ENCODE measurements at places on chromosomes 6 and 20.

GRCh38 chr20:9359561-9360308, 154.7 kb upstream of the LAMP5 start:
- peak; percentile 50 for DNase-seq

DNA sequence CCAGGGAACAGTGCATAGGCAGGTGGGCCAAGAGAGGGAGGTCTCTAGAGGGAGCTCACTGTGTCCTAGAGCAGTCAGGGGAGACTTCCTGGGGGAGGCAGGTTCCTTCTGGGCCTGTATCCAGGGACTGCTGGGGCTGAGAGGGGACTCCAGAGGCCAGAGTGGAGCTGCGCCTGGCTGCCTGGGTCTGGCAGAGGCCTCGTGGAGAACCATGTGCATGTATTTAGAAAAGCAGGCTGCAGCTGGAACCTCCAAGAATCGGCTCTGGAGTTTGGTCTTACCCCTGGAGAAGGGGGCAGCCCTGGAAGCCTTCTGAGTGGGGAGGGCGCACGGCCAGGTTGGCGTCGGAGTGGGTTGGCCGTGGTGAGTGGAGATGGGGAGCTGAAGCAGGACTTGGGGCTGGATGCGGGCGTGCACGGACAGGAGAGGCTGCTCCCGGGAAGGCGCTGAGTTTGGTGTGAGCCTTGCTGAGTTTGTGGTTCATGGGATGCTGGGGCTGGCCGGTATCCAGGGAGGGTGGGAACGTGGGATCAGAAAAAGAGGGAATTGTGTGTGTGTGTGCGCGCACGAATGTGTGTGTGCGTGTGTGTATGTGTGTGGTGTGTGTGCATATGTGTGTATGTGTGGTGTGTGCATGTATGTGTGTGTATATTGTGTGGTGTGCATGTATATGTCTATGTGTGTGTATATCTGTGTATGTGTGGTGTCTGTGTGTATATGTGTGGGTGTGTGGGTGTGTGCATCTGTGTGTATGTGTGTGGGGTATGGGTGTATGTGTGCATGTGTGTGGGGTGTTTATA, 10.8 kb downstream of the VSTM2L start:
- DNase-seq, result no peak

GRCh38 chr6:165732696-165733488, 69.9 kb upstream of the PDE10A start:
- no peak for DNase-seq

DNA sequence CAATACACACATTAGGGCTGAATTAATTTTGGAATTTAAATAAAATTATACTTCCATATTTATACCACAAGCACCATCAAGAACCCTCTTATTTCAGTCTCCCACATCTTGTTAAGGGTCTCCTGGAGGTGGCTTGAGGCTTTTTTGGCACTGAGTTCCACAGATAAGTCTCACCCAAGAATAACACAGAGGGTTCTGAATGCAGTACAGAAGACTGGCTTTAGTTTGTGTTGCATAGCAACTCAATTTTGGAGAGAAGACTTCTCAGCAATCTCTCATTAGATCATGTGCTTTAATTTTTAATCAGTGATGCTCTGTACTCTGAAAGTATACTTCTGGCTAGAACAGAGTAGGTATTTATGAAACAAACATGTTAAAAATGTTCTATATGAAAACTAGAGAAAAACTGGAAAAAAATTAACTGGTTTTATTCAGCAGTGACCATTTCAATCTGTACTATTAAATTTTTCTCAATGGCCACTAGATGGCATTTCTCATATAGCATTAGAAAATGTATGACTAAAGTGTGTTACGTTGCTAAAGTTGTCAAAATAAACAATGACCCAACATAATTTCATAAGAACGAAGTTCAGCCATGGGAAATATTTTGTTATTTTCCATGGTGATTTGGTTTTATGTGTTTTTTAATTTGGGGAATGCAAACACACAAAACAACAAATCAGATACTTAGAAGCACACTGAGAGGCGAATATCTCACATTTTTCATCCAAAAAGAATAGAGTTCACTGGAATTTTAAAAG, 32.7 kb upstream of the MAP7 start:
- DNase-seq, result peak; percentile 14

- peak; percentile 87 for DNase-seq
Measured at GRCh38 chr20:62355878-62356588, 11.1 kb downstream of the LAMA5 start.

DNA sequence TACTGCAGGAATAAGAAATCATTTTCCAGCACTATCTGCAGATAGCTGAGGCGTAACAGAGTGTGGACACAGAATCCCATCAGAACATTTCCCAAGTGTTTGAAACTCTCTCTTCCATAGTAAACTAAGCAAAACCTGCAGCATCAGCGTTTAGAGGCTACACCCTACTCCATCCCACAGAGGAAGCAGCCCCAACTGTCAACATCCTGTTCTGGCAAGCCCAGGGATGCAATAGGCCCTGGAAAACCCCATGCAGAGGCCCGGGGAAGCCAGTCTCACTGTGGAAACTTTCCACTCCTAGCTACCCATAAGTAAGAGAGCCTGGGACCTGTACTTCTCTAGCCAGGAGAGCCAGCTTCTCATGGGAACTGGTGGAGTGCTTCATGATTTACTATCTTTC, 129.4 kb downstream of the LY86 start:
- DNase-seq, result no peak

DNA sequence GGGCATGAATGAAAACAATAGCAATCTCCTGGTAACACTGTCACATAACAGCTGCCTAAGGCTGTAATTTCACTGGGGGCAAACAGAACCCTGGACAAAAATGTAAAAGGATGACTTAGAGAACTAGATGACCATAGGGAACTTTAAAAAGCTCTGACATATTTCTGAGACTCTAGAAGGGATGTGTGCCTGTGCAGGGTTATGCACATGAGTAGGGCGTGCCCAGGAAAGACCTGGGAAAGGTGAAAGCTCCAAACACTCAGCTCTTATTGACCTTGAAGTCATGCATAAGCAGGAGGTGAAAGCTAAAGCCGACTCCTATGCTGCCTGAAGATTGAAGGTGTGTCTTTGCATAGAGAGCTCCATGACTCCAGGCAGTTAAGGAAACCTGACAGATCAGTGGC, 118.4 kb upstream of the BTBD3 start:
- no peak for DNase-seq

- no peak for DNase-seq
Measured at GRCh38 chr20:38748861-38749149, 545 bp downstream of the ACTR5 start.

- no peak for DNase-seq
Measured at GRCh38 chr20:9557411-9557810, 43.0 kb downstream of the LAMP5 start.

DNA sequence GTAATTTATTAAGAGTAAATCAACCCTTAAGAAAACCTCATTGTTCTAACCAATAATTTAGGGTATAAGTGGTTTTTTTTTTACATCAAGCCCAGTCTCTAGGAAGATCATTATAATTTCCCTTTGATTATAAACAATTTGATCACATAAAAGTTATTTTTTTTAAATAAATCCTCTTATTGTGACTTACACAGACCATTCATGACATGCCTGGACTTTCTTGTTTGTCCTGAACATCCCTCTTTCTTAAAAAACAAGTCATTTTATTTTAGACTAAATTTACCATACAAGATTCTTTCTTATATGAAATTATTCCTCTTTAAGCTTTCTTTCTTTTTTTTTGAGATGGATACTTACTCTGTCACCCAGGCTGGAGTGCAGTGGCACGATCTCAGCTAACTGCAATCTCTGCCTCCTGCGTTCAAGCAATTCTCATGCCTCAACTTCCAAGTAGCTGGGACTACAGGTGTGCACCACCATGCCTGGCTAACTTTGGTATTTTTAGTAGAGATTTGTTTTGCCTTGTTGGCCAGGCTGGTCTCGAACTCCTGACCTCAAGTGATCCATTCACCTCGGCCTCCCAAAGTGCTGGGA, 53.6 kb upstream of the AGPAT4 start:
- DNase-seq, result no peak

DNA sequence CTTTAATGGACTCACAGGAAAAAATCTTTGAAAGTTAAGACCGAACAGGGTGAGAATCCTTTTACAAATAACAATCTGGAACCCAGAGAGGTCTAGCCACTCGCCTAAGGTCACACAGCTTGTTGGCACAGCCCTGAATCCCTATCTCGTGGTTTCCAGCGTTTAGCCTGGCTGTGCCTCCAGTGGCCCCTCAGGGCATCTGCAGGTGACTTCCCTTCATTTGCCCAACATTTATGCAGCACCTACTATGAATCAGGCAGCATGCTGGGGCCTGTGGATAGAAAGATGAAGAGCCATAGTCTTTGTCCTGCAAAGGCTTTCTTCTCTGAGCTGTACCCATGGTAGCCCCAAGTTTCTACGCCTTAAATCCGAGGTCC, 2.6 kb upstream of the NR2E1 start:
- no peak for DNase-seq

GRCh38 chr6:72849346-72849745, 227.5 kb downstream of the KCNQ5 start:
- DNase-seq, result no peak

DNA sequence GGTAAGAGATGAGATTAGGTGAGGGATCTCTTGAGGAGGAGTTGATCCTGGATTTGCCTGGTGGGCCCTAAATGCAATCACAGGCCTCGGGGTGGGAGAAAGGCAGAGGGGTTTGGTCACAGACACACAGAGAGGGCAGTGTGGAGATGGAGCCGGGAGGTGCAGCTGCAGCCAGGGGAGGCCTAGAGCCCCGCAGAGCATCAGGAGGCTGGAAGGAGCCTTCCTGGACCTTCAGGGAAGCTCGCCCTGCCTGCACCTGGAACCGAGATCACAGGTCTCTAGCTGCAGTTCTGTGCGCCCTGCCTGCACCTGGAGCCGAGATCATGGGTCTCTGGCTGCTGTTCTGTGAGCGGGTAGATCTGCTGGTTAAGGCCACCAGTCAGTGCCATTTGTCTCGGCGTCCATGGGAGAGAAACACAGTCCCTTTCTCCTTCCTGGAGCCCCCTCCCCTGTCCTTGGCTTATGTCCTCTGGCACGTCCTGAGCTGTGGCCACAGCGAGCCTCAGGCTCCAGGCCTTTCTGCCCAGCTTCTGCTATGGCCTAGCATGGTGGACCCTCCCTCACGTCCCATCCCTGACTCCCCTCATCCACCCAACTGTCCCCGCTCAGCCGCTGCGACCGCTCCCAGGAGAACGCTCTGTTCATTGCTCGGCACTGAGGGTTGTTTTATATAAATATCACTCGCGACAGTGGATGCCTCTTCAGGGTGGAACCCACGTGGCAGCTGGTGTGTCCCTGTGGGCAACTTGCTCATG, 112.0 kb downstream of the DACT2 start:
- DNase-seq, result no peak

DNA sequence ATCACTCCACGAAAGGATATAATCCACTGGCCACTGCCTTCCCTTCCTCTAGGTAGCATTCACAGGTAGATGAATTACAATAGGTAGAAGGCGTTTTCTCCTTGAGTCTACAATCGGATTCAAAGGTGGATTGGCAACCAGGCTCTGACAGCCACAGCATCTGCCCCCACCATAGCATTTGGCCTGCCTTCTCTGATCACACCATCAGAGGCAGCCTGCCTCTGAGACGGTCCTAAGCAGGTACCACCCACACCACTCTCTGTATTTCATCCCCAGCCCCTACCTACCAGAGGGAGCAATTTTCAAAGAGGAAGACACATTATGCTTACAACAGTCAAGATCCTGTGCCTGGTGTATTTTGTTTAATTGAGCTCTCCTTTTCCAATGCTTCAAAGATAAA, 210.5 kb upstream of the SPTLC3 start:
- no peak for DNase-seq

DNA sequence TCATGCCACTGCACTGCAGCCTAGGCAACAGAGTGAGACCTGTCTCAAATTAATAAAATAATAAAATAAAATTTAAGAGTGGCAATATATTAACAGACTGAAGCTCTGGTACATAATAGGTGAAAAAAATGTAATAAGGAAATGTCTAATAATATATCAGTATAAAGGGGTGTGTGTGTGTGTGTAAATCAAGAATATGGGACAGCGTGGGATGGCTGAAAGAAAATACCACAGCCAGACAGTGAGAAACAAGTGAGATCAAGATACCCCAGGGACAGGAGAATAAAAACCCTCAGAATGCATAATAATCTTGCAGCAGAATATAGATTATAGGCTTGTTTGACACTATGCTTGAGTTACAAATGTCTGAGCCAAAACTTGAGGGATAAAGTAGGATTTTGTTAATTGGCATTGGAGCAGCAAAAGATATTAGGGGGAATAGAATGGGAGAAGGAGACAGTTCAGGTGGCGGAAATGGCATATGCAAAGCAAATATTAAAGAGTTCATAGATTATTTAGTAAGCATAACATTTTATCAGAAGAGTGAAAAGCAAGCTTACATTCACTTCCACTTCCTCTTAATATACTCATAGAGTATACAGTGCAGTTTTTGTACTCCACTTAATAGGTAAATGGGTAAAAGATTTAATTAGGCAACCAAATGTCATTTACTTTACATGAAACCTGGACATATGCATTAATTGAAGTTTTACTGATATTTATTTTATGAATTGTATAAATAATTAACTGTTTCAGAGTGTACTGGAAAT, 398.5 kb upstream of the GJE1 start:
- DNase-seq, result no peak

- no peak for DNase-seq
Measured at GRCh38 chr6:80357674-80358073, 251.2 kb downstream of the BCKDHB start.

DNA sequence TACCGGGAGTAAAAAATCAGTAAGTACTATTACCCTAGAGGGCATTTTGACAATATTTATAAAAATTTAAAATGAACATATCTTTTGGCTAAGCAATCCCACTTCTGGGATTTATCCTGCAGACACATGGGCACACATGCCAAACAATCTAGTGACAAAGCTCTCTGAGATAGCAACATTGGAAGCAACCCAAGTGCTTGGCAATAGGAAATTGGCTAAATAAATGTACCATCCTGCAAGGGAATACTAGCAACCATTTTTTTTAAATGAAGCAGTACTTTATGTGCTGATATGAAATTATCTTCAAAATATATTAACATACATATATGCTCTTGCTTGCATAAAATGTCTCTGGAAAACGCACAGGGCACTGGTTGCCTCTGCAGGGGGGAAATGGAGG, 133.8 kb downstream of the SNX5 start:
- DNase-seq, result no peak

GRCh38 chr6:143357561-143358255, 92.8 kb downstream of the ADAT2 start:
- no peak for DNase-seq

- DNase-seq, result peak; percentile 87
Measured at GRCh38 chr20:48102931-48103660, 317.8 kb upstream of the SULF2 start.

All from NCI-H524 (cell line).